ENCODE measurements at places on chromosomes 11 and 22. TPM values are rescaled to one million over a fixed set of nuclear protein-coding genes. Genes with fewer than 3 reads are reported as not detected.

CCDC73 gene
- total RNA-seq = not detected

CCDC116 gene
- total RNA-seq = not detected

PLAAT5 gene
- total RNA-seq = not detected

FJX1 gene
- total RNA-seq = 8.4 TPM

ELF5 gene
- total RNA-seq = not detected

LRRC32 gene
- 5.2 TPM for total RNA-seq

EXPH5 gene
- total RNA-seq = 0.56 TPM

PTPN5 gene
- total RNA-seq = not detected

TMEM45B gene
- total RNA-seq = not detected

CDC45 gene
- 37.5 TPM for total RNA-seq

OR5P2 gene
- total RNA-seq = 0.28 TPM

FAM111B gene
- total RNA-seq = 9.3 TPM

LPXN gene
- 11.9 TPM for total RNA-seq

NRGN gene
- 0.83 TPM for total RNA-seq

GGTLC2 gene
- not detected for total RNA-seq

TRPM5 gene
- total RNA-seq = not detected

GRAP2 gene
- total RNA-seq = not detected

OR52H1 gene
- total RNA-seq = 0.28 TPM

HYLS1 gene
- total RNA-seq = 11.7 TPM

OR5AN1 gene
- not detected for total RNA-seq

PHLDA2 gene
- 4.4 TPM for total RNA-seq

DGCR6 gene
- total RNA-seq = 0.56 TPM

KCNJ5 gene
- total RNA-seq = not detected

KCNJ11 gene
- not detected for total RNA-seq

SMTNL1 gene
- not detected for total RNA-seq

OR51B2 gene
- total RNA-seq = not detected

FDXACB1 gene
- 3.0 TPM for total RNA-seq

SLC6A5 gene
- not detected for total RNA-seq

ZBTB16 gene
- total RNA-seq = not detected

XNDC1N gene
- 7.2 TPM for total RNA-seq

BACE1-AS gene
- 2.7 TPM for total RNA-seq

OMP gene
- not detected for total RNA-seq

CARD18 gene
- not detected for total RNA-seq

MOGAT2 gene
- not detected for total RNA-seq

NOX4 gene
- total RNA-seq = 10.8 TPM

FIBIN gene
- 7.5 TPM for total RNA-seq

VPREB1 gene
- not detected for total RNA-seq

MS4A1 gene
- not detected for total RNA-seq

RASSF10 gene
- not detected for total RNA-seq

RBFOX2 gene
- total RNA-seq = 178 TPM

SYT13 gene
- total RNA-seq = not detected

P2RX6 gene
- total RNA-seq = 0.56 TPM

FGF4 gene
- total RNA-seq = not detected

OR56A3 gene
- total RNA-seq = not detected

RPS19BP1 gene
- 33.0 TPM for total RNA-seq

TH gene
- not detected for total RNA-seq

GLYATL2 gene
- total RNA-seq = 0.36 TPM

TRIM68 gene
- 8.4 TPM for total RNA-seq
